ENCODE measurements at places on chromosomes 2 and 18.
A peak's percentile ranks its signal among the peaks of the same experiment; 100 is the strongest.

DNA sequence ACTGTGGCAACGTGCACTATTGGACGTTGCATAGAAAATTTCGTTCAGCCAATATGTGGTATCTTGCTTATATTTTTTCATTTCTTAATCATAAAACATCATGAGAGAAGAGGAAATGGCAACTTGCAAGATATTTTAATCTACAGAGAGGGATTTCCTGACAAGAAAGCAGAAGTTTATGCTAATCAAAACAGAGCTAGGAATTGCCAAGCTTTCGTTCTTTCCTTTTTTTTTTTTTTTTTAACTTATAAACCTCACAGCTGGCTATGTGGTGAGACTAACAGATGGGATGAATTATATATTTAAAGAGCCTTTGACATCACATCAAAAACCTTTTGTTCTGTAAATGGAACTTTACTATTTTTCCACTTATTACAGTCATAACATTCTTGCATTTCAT lies 1136.9 kb upstream of the TMEFF2 start:
- DNase-seq = no peak

DNA sequence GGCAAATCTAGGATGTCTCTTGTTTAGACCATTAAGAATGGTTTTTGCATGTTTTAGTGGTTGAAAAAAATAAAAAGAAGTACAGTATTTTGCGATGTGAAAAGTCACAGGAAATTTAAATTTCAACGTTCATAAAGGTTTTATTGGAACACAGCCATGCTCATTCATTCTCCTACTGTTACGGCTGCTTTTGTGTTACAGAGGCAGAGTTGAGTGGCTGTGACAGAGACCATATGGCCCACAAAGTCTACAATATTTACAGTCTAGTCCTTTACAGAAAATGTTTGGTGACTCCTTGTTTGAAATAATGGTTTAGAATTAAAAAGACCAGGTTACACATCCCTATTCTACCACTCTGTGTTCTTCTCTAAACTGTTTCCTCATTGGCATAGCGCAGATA lies 48.1 kb downstream of the MYOM1 start:
- no peak for DNase-seq

DNA sequence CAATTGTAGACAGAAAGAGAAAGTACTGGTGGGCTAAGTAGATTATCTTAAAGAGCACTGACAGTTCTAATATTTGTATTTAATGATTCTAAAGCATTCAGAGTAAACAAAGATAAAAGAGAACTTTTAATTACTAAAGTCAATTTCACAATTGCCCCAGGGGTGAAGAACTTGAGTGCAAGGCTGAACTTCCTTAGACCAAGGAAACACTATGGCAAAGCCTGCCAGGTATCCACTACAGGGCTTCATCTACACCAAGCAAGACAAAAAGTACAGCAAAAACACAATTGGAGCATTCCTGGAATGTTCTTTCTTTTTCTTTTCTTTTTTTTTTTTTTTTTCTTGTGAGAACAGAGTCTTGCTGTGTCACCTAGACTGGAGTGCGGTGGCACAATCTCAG lies 46.9 kb upstream of the NDUFV2 start:
- DNase-seq = no peak

- no peak for DNase-seq
These were observed 209.7 kb upstream of the COPS8 start for GRCh38 chr2:236875906-236876505.

- peak; percentile 68 for DNase-seq
These were observed 38.8 kb downstream of the BMP10 start for GRCh38 chr2:68832233-68832869.

- no peak for DNase-seq
These were observed 59.9 kb downstream of the CRIM1 start for GRCh38 chr2:36415381-36416022.

Data from M059J (cell line).